ENCODE measurements at places on chromosomes 16 and 17. TPM values are rescaled to one million over a fixed set of nuclear protein-coding genes. Genes with fewer than 3 reads are reported as not detected.

UMOD gene
- not detected for total RNA-seq

GSG1L gene
- total RNA-seq: not detected

IGF2BP1 gene
- total RNA-seq: 13.0 TPM

ATP2C2 gene
- total RNA-seq: not detected

RRAD gene
- 23.1 TPM for total RNA-seq

ASIC2 gene
- 1.4 TPM for total RNA-seq

KRTAP4-9 gene
- total RNA-seq: not detected

SYNGR3 gene
- 10.0 TPM for total RNA-seq

CCDC43 gene
- 9.8 TPM for total RNA-seq

TRIM65 gene
- 29.5 TPM for total RNA-seq

VWA3A gene
- total RNA-seq: not detected

C16orf96 gene
- total RNA-seq: under 0.01 TPM

GINS2 gene
- 1.8 TPM for total RNA-seq

ZG16 gene
- total RNA-seq: not detected

HELZ gene
- total RNA-seq: 11.9 TPM

GP1BA gene
- total RNA-seq: not detected

APOBR gene
- total RNA-seq: not detected

PSME3IP1 gene
- 51.3 TPM for total RNA-seq

EXOC3L1 gene
- total RNA-seq: not detected

CORO1A gene
- total RNA-seq: 3.0 TPM

HOXB7 gene
- 12.1 TPM for total RNA-seq

CSH2 gene
- total RNA-seq: not detected

KRTAP17-1 gene
- total RNA-seq: 0.33 TPM

TBC1D3E gene
- total RNA-seq: 2.9 TPM

HLF gene
- total RNA-seq: 1.3 TPM

FGF11 gene
- total RNA-seq: 0.49 TPM

UBE2Z gene
- 75.6 TPM for total RNA-seq

TMEM92 gene
- total RNA-seq: 11.0 TPM

TBC1D3 gene
- not detected for total RNA-seq

GRAP gene
- 0.25 TPM for total RNA-seq

KRTAP16-1 gene
- not detected for total RNA-seq

TOX3 gene
- total RNA-seq: 1.0 TPM

MYH3 gene
- total RNA-seq: 0.38 TPM

CACNG1 gene
- not detected for total RNA-seq

RUNDC3A gene
- total RNA-seq: 2.3 TPM

MYL11 gene
- not detected for total RNA-seq

PARD6A gene
- total RNA-seq: 5.5 TPM

PLEKHH3 gene
- 15.8 TPM for total RNA-seq

HSF4 gene
- 10.3 TPM for total RNA-seq

CES3 gene
- total RNA-seq: 0.38 TPM

UNC119 gene
- 31.9 TPM for total RNA-seq
